ENCODE measurements at places on chromosomes 1 and 21.

GRCh38 chr1:168628807-168629206 lies 52.4 kb downstream of the XCL1 start:
- H3K4me3 ChIP-seq, result no peak overlapping the region
- H3K27me3 ChIP-seq, result peaks cover 30% of the 10 kb centered on the region
- H3K4me1 ChIP-seq, result peaks cover 9% of the 10 kb centered on the region
- no peaks in the 10 kb centered on the region for H3K36me3 ChIP-seq

GRCh38 chr1:219441884-219442283 lies 171.0 kb downstream of the ZC3H11B start:
- peak overlapping the region; percentile 19 for H3K4me3 ChIP-seq
- H3K27me3 ChIP-seq, result peaks cover 12% of the 10 kb centered on the region
- peak overlapping the region; percentile 71 for H3K27ac ChIP-seq
- no peaks in the 10 kb centered on the region for H3K4me1 ChIP-seq
- DNase-seq, result no peak

GRCh38 chr1:234604495-234605398 lies 5.2 kb downstream of the IRF2BP2 start:
- no peak for DNase-seq
- peak overlapping the region; percentile 94 for H3K27ac ChIP-seq
- peaks cover 50% of the 10 kb centered on the region for H3K36me3 ChIP-seq
- peaks cover 52% of the 10 kb centered on the region for H3K4me1 ChIP-seq
- peak overlapping the region; percentile 82 for H3K4me3 ChIP-seq
- H3K27me3 ChIP-seq, result no peaks in the 10 kb centered on the region

GRCh38 chr1:156228501-156228900 lies 13.5 kb upstream of the BGLAP start:
- peak overlapping the region; percentile 61 for H3K27ac ChIP-seq
- H3K36me3 ChIP-seq, result peaks cover 25% of the 10 kb centered on the region
- DNase-seq, result no peak
- H3K27me3 ChIP-seq, result no peaks in the 10 kb centered on the region

DNA sequence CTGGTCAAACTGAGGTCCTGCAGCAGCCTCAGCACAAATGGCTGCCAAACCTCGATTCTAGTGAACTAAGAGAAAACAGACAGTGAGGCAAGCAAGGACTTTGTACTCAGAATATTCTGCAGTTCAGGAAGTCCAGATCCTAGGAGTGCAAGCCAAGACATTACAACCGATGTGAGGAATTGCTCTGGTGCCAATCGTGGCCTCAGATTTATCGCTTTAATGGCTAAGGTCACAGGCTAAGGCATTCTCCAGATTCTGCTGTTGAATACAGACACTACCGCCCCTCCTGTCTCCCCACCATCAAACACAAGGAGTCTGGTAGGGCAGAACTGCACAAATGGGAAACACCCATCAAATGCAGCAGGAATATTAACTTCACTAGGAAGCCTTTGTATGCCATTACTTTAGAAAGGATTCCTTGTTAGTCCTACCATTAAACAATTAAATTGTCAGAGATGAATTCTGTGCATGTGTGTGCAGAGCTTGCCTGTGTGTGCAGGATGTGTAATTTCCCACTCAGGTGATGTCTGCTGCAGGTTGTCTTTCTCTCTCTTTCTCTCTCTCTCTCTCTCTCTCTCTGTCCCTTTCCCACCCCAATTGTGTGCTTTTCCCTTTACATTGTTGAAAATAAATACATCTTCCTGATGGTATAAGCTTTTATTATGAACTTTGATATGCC lies 9.2 kb upstream of the SERTAD4 start:
- H3K36me3 ChIP-seq, result no peaks in the 10 kb centered on the region
- H3K4me3 ChIP-seq, result no peak overlapping the region
- H3K27me3 ChIP-seq, result peaks cover 20% of the 10 kb centered on the region

- no peak for DNase-seq
- H3K27me3 ChIP-seq, result peaks cover 28% of the 10 kb centered on the region
- H3K36me3 ChIP-seq, result no peaks in the 10 kb centered on the region
- H3K27ac ChIP-seq, result no peak overlapping the region
- H3K4me3 ChIP-seq, result no peak overlapping the region
- H3K4me1 ChIP-seq, result no peaks in the 10 kb centered on the region
Measured at GRCh38 chr1:202664083-202664482, 46.2 kb downstream of the SYT2 start.

GRCh38 chr1:19007491-19008441 lies 51.3 kb upstream of the IFFO2 start:
- no peaks in the 10 kb centered on the region for H3K27me3 ChIP-seq
- H3K4me3 ChIP-seq, result no peak overlapping the region
- H3K27ac ChIP-seq, result no peak overlapping the region
- peaks cover 84% of the 10 kb centered on the region for H3K4me1 ChIP-seq
- DNase-seq, result no peak

DNA sequence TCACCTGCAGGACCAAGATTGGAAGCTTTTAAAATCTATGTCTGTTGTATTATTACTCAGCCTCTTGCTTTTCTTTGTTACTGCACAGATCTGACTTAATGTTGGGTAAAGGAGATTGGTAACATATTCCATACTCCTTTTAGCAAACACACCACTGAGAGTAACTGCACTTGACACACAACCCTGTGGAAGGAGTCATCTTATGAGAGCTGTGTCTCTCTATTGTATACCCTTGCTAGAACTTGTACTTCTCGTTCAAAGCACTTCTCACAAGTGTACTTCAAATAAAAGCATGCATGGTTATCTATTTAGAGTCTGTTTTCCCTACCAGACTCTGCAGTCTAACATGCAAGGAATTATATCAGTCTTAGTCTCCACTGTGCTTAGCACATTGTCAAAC lies 813.4 kb downstream of the ADGRL2 start:
- no peak overlapping the region for H3K4me3 ChIP-seq
- H3K27me3 ChIP-seq, result no peaks in the 10 kb centered on the region
- no peaks in the 10 kb centered on the region for H3K4me1 ChIP-seq
- no peak overlapping the region for H3K27ac ChIP-seq
- no peak for DNase-seq
- no peaks in the 10 kb centered on the region for H3K36me3 ChIP-seq

DNA sequence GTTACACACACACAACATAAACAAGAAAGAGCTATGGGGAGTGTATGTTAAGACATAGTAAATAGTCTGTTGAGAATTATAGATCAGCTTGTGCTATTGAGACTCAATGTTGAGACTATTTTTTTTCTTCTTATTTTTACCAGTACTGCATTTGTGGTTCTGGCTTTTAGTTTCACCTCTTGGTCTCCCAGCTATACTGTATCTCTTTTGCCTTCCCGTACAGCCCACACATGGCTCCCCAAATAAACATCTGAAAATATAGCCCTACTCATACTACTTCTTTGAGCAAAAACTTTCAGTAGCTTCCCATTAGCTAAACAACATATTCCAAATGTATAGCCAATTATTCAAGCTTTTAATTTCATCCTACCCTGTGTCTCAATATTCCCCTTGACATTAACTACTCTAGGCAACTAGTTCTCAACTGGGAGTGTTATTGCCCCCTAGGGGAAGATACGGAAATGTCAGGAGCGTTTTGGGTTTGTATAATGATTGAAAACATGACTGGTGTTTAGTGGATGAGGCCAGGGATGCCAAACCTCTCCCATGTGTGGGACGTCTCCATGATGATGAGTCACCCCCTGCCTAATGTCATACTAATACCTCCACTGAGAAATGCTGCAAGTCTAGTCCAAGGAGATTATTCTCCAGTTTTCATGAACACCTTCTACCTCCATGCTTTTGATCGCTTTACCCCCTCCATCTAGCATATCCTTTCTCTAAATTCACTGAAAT lies 6.8 kb downstream of the RPE65 start:
- H3K4me1 ChIP-seq, result no peaks in the 10 kb centered on the region
- no peaks in the 10 kb centered on the region for H3K27me3 ChIP-seq
- DNase-seq, result peak; percentile 6
- no peak overlapping the region for H3K27ac ChIP-seq
- H3K36me3 ChIP-seq, result no peaks in the 10 kb centered on the region
- H3K4me3 ChIP-seq, result no peak overlapping the region

DNA sequence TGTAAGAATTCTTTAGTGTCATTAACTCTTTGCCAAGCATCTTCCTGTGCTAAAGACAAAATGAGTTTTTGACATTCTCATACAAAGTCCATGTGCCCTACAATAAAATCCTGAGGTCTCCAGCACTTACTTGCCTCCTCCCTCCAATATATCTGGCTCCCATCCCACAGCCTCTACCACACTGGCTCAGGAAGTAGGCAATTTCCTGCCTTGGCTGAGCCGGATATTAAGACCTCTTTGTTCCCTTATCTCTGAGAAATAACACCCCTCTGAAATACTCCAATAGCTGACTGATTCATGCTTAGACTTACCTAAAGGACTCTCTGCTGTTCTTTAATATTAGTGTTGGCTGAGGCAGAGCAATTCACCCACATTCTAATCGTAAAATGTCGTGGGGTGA lies 37.6 kb upstream of the GORAB start:
- no peak for DNase-seq
- H3K4me3 ChIP-seq, result no peak overlapping the region
- H3K36me3 ChIP-seq, result no peaks in the 10 kb centered on the region
- H3K27ac ChIP-seq, result no peak overlapping the region

DNA sequence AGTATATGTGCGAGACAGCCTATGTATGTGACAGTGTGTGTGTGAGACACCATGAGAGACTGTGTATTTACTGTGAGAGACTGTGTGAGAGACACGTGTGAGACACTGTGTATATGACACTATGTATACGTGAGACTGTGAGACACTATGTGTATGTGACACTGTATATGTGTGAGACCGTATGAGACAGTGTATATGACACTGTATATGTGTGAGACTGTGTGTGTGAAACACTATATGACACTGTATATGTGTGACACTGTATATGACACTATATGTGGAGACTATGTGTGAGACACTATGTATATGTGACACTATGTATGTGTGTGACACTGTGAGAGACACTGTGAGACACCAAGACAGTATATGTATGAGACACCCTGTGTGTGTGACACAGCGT lies 52.9 kb upstream of the KDM4A start:
- H3K36me3 ChIP-seq, result no peaks in the 10 kb centered on the region
- H3K27ac ChIP-seq, result no peak overlapping the region
- H3K4me3 ChIP-seq, result no peak overlapping the region
- DNase-seq, result no peak
- H3K4me1 ChIP-seq, result no peaks in the 10 kb centered on the region
- no peaks in the 10 kb centered on the region for H3K27me3 ChIP-seq

DNA sequence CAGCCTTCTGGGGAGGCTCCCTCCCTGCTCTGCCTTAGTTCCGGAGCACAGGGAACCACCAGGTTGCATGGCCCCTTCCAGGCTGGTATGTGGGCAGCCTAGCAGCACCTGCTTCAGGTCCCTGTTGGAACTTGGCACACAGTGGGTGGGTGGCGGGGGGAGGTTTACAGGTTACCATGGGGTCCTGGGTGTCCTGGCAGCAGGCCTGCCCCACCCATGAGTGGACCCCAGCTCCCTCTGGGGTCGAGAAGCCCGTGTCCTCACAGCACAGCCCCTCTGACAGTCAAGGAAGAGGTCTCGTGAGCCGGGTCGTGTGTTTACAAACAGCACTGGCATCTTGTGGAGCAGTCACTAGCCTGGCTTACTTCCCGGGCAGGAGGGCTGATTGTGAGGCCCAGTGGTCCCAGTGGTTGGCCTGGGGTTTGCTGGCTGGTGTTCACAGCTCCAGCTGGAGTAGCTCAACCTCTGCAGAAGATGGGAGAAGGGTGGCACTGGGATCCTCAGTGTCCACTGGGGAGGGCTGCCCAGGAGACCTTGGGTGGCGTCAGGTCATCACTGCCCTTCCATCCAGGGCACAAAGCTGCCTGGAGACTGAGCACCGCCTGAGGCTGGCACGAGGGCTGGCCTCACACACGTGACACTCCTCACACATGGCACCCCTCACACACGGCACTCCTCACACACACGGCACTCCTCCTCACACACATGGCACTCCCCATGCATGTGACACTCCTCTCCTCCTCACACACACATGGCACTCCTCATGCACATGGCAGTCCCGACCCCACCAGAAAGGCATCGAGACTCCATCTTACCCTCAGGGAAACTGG lies 100.9 kb downstream of the RIPK4 start:
- peaks cover 2% of the 10 kb centered on the region for H3K4me1 ChIP-seq
- H3K4me3 ChIP-seq, result no peak overlapping the region
- H3K27ac ChIP-seq, result no peak overlapping the region
- DNase-seq, result no peak
- no peaks in the 10 kb centered on the region for H3K27me3 ChIP-seq

DNA sequence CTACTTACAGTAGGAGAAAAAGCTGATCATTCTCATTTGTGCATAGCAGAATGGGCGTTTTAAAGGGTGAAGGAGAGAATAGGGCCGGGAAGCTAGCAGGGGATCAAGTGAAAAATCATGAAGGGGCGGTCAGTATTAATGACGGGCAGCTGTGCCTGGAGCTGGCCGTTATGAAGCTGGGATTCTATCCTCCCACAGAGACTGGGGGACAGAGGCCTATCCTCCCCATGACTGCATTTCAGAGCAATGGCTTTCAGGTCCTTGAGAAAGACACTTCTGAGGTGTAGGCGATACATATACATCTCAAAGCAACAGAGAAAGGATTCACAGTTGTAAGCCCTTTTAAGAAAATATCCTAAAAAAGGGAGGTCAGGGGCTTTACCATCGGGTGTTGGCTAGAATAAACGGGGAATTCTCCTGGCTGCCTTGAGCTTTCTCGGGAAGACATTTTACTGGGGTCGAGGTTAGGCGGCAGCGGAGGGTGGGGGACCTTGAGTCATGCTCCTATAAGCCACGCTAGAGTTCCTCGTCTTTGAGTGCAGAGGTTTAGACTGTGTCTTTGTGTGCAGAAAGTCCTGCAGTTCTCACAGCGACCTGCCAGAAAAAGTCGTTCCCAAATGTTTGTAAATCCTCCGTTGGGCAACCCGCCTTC lies 559 bp upstream of the MTARC2 start:
- peak overlapping the region; percentile 75 for H3K4me3 ChIP-seq
- H3K27me3 ChIP-seq, result peaks cover 57% of the 10 kb centered on the region
- DNase-seq, result no peak
- no peaks in the 10 kb centered on the region for H3K36me3 ChIP-seq
- no peaks in the 10 kb centered on the region for H3K4me1 ChIP-seq

DNA sequence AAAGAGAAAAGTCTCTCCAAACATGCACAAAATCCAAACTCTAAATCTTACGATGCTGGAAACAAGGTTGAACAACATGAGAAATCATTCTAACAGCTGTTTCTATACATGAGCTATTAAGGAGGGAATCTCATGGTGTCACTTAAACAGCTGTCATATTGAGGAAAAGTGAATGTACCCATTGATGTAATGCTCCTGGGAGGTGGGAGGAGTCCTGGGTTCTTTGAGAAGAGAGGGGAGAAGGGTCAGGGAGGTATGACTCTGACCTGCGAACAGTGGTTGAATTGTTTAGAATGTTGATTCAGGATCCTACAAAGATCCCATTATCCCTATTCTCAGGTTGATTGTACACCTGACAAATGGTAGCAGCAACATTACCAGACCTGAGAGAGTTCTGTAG lies 49.3 kb downstream of the ZC3H11B start:
- H3K27me3 ChIP-seq, result no peaks in the 10 kb centered on the region
- H3K36me3 ChIP-seq, result no peaks in the 10 kb centered on the region
- no peak overlapping the region for H3K27ac ChIP-seq
- H3K4me3 ChIP-seq, result no peak overlapping the region

Measured in activated T-cell treated with anti-CD3 and anti-CD28 coated beads, Interleukin-2, amount 50 U/mL, for 72 hours (primary cell).